NCI-H146 (cell line): ENCODE measurements at places on chromosomes 2 and 18.

- DNase-seq = no peak
Measured at GRCh38 chr2:44559108-44559507, 197.4 kb downstream of the CAMKMT start.

DNA sequence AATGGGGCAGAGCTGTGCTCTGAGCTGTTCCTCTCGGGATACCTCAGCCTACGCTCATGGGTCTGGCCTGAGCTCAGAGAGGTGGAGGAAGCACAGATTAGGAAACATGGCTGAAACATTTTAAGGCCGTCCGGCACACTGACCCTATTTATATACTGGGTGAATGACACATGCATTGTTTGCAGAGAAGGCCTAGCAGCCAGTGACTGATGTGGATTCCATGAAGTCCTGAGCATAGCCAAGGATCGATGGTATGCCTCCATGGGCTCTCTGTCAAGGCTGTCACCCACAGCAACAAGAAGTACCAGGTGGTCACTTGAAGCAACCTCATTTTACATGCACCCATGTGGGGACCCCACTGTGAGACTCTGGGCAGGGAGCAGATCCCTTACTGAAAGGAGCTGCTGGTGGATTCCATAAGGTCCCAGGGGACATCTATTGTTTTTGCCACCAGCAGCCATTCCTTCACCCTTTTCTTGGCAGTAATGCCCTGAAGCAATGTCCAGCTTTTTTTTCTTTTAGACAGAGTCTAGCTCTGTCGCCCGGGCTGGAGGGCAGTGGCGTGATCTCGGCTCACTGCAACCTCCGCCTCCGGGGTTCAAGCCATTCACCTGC lies 8.4 kb downstream of the PTMA start:
- DNase-seq = no peak

- no peak for DNase-seq
Measured at GRCh38 chr2:51534166-51534565, 502.2 kb upstream of the NRXN1 start.

- no peak for DNase-seq
Measured at GRCh38 chr2:133561045-133561852, 7.0 kb downstream of the NCKAP5 start.

- peak; percentile 19 for DNase-seq
Measured at GRCh38 chr2:37343537-37344434, 644 bp upstream of the QPCT start.

GRCh38 chr2:101120124-101120996 lies 30.8 kb downstream of the TBC1D8 start:
- peak; percentile 52 for DNase-seq

DNA sequence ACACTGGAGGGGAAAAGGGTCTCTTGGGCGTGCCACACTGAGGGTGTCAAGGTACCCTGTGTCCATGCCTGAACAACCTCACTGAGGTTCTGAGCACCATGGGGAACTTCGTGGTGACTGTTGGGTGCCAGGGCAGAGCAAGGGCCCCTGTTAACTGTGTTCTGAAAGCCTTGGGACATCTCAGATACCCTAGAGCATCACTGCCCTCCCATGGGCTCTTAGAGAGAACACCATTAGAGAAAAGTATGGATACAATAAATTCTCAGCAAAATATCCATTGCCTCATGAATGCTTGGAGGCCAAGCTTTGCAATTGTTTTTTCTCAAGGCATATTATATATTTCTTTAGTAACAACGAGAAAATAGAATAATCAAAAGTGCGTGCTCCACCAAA lies 488.5 kb upstream of the NRP2 start:
- no peak for DNase-seq

- no peak for DNase-seq
Measured at GRCh38 chr18:26480897-26481795, 67.2 kb downstream of the KCTD1 start.

GRCh38 chr2:109129356-109129920 lies 433 bp downstream of the SH3RF3 start:
- DNase-seq = no peak

GRCh38 chr2:134337631-134338030 lies 83.8 kb downstream of the MGAT5 start:
- no peak for DNase-seq

DNA sequence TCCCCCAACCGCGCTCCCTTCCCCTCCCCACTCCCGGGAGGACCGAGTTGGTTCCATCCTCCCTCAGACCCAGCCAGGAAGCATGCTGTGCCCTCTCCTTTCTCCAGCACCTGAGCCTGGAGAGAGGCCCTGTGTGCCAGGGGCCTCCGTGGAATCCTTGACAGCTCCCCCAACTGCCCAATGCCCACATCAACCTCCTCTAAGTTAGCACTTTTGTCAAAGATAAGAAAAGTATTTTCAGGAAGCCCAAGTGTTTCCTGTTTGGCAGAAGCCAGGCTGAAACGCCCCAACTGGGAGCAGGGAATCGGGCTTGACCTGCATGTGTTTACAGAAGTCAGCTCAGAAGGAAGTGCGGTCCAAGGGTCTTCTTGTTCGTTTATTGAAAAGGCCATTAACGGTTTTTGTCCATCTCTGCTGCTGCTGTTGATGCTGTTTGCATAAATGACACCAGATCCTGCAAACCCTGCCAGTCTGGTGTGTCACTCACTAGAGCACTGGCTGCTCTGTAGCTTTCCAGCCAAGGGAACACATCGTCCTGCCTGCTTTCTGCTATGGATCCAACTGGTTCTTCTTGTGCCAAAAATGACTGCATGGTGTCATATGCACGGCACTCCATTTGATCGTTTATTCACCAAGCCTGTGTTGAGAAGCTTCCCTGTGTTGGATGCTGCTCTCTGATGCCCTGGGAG lies 35.4 kb upstream of the COL6A3 start:
- peak; percentile 40 for DNase-seq

GRCh38 chr2:71082402-71083252 lies 14.2 kb downstream of the NAGK start:
- DNase-seq = no peak

- no peak for DNase-seq
Measured at GRCh38 chr18:51559902-51560287, 362.4 kb upstream of the MEX3C start.

GRCh38 chr2:111670776-111671175 lies 213.2 kb downstream of the ANAPC1 start:
- no peak for DNase-seq

GRCh38 chr2:9100080-9100876 lies 96.8 kb upstream of the MBOAT2 start:
- DNase-seq = no peak

DNA sequence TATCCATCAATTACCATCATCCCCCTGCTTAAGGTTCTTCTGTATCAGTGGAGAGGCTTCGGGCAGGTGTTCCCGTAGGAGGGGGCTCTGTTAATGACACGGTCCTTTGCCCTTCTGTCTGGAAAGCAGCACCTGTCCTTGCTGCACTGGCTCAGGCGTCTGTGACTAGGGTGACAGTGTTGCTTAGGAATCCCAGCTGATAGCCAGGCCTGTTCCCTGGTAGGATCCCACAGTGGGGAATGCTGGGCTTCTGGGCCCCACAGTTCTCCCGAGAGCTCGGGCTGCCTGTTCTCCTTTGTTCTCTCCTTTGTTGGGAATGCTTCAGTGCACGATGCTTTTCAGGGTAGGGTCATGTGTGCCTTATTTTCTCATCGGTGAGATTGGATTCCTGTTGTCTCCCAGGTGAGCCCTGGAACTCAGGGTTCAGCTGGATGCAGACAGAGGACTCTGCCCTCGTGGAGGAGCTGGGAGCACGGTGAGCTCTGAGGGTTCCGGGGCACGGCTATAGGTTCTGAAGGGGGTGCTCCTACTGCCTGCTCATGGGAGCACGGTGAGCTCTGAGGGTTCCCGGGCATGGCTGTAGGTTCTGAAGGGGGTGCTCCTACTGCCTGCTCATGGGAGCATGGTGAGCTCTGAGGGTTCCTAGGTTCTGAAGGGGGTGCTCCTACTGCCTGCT lies 9.6 kb downstream of the SNTG2 start:
- no peak for DNase-seq

DNA sequence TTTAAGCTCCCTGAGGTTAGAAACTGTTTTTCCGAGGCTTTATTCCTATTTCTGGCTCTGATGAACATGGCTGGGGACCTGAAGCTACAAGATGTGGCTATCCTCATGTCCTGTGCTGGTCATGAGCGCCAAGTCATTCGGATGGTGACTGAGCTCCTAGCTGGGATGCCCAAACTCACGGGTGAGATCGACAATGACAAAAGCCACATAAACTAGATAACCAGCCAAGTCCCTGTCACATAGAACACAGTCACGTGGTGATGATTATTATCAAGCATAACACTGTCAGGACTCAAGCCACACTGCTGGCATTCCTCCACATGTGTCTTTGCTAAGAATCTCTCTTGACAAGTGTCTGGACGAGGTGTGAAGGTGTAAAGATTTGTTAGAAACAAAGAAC lies 274.9 kb downstream of the CLIP4 start:
- DNase-seq = no peak

DNA sequence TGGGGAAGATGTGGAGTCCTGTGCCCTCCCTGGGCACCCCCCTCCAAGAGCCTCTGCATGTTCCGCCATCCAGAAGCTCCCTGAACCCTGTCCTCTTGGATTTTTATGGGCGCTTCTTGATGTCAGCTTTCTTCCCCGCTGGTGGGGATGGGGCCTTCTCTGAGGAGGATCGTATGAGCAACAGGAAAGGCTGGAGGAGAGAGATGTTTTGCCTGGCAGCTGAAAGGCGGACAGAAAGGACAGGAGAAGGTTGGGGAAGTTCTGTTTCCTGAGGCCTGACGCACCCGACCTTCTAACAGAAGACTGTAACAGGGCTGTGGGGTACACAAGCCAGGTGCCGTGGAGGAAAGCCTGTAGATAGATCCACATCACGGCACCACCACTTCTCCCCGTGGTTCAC lies 238.8 kb downstream of the LDLRAD4 start:
- DNase-seq = no peak

GRCh38 chr2:237341872-237342271 lies 72.1 kb downstream of the COL6A3 start:
- DNase-seq = no peak

- peak; percentile 68 for DNase-seq
Measured at GRCh38 chr2:240819126-240819857, 727 bp downstream of the KIF1A start.

DNA sequence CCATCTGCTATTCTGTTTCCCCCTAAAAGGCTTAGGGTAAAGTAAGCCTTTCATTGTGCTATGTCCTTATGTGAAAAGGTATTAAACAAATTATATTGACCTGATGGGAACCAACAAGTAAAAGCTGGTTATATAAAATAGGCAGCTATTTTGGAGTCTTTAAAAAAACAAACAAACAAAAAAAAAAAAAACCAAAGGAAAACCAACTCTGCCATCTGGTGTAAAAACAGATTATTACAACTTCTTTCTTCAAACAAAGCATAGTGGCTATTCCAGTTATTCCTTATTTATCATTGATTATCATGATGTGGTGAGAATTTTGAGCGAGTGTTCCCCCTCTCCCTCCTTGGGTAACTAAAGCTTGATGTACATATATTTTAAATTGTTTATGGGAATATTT lies 122.3 kb upstream of the FHL2 start:
- DNase-seq = no peak

DNA sequence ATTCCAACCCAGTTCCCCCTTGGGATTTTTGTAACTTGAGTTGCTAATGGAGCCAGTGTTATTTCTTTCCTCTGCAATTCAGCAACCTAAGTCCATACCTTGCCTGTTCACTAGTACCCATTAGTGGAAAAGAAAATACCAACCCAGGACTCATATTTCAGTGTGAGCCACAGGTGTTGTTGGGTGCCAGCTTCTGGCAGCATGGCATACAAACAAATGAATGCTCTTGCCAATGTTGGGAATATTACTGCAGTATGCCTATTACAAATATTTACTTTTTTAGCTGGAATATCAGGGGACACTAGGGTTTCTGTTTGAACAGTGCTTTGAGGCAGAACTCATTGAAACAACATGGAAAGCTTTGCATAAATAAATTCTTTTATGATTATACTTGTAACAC lies 130.2 kb downstream of the NCKAP5 start:
- no peak for DNase-seq

- DNase-seq = peak; percentile 96
Measured at GRCh38 chr18:29104671-29105070, 927.7 kb upstream of the CDH2 start.

- no peak for DNase-seq
Measured at GRCh38 chr2:112004253-112004645, 50.8 kb upstream of the TMEM87B start.

GRCh38 chr2:8134985-8135682 lies 546.7 kb upstream of the ID2 start:
- DNase-seq = peak; percentile 72

DNA sequence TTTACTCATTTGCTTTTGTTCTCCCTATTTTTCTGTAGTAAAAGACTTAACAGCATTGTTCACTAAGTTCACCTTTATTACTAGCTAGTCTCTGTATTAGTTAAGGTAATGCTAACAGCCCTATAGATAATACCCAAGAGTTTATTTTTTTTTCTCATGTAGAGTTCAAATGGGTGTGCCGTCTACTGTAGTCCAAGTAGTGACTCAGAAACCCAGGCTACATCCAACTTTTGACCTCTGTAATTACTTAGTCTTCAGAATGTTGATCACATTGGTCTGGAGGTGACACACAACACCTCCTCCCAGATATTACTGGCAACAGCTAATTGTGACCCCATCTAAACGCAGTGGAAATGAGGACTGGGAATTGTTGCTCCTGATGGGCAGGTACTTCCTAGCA lies 7.7 kb downstream of the COQ10B start:
- DNase-seq = no peak

DNA sequence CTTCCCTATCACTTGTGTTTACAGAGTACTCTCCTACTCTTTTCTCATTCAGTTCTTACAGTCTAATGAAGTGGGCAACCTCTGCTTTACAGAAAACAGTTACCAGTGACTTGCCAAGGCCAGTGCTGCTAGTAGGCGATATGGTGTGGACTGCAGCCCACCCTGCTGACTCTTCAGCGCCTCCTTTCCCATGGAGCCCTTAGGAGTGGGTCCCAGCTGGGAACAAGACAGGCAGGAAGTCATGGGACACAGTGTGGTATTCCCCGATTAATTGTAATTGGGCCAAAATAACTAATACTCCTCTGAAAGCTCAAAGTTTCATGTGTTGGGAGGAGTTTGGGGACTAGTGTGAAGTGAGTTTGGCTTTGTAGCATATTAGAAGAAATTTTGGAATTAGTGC lies 120.1 kb upstream of the EML6 start:
- no peak for DNase-seq

DNA sequence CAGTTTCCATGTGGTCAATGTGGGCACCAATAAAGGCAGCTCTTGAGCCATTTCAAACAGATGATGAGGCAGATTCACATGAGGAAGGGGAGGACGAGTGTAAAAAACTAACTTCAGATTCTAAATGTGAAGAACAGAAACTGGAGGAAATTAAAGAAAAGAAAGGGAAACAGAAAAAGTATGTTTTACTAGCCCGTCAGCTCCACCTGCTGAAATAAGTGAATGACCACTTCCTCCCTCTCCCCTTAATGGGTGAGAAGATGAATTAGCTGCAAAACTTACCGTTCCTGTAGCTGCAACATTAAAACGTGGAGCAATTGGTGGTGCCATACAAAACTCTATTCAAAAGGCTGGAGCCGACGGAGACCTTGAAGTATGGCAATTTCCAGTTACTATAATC lies 203.5 kb downstream of the UXS1 start:
- DNase-seq = peak; percentile 51

GRCh38 chr2:86596118-86596517 lies 27.5 kb downstream of the RNF103 start:
- no peak for DNase-seq
